ENCODE measurements at places on chromosomes 5 and 9.

- no peak for DNase-seq
These were observed 232.5 kb upstream of the MSX2 start for GRCh38 chr5:174491761-174492350.

DNA sequence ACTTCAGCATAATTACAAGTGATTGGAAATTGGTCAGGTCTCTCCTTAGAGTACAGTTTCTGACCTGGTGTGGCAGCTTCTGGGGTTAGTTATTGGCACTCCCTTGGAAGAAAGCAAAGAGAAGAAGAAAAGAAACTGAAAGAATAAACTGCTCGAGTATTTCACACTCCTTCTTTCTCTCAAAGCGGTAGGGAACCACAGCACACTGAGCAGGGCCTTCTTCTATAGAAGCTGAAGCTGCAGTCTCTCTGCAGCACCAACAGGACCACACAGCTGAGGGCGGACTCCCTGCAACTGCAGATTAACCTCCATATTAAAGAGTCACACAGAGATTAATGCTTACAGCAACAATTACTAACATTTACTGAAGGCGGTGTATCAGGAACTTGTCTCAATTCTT, 152.0 kb downstream of the TRPM6 start:
- DNase-seq, result no peak

DNA sequence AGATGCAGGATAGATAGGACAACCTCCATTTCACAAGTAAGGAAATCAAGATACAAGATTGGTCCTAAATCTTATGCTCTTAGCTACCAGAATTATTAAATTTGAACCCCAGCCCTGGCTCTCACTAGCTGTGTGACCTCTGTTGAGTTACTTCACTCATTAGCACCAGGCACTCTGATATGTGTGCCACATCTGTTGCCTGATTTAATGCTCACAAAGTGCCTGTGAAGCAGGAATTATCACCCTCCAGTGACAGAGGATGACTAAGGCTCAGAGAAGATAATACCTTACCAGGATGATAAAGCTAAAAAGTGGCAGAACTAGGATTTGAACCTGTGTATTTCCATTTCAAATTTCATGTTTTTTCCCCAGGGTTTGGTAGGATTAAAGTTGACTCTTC, 110.0 kb downstream of the PLPPR1 start:
- no peak for DNase-seq

GRCh38 chr5:1472964-1473628, 27.9 kb upstream of the SLC6A3 start:
- no peak for DNase-seq

- no peak for DNase-seq
These were observed 10.8 kb upstream of the NIPAL4 start for GRCh38 chr5:157449011-157449723.

- DNase-seq, result no peak
These were observed 17.3 kb upstream of the ANGPTL2 start for GRCh38 chr9:127139775-127140174.

- DNase-seq, result no peak
These were observed 4.4 kb downstream of the UBAC1 start for GRCh38 chr9:135956802-135957174.

GRCh38 chr9:125763394-125763801, 16.2 kb downstream of the PBX3 start:
- no peak for DNase-seq

- DNase-seq, result no peak
These were observed 159.7 kb downstream of the DOCK2 start for GRCh38 chr5:169796731-169797130.

- DNase-seq, result no peak
These were observed 30.4 kb downstream of the DUSP1 start for GRCh38 chr5:172740428-172741205.

DNA sequence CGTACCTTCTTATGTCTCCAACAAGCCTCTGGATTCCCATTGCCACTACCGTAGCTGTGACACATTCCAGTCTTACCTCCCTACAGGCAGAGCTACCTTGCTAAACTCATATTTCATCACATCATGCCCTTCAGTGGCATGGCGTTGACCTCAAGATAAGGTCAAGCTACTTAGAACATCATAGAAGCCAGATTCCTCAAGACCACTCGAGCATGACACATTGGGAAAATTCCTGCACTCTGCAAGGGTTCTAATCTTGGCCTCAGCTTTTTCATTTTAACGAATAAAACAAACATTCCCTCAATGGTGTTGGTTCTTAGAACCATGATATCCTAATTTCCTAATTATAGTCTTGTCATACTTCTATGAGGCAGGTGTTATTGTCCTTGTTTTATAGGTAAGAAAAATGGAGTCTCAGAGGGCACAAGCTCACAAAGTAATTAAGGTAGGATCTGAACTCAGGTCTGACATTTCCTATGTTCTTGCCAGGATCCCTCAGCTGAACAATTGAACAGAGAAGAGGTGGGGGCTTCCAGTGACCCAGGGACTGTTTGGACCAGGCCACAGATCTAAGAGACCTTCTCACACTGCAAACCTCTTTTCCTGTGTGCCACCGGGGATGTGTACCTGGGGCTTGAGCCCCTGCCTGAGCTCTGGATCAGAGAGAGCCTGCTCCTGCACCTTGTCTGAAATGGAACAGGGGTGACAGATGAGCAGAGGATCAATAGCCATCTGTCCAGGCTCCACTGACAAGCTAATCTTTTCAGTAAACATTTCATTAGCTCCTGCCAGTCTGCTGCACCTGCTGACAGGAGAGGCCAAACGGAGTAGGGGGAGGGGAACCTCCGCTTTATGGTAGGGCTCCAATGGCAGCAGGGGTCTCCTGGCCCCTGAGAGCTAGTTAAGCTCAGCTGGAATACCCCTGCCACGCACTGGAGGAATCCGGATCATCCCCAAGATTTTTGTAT, 49.3 kb downstream of the ALG2 start:
- DNase-seq, result no peak

- no peak for DNase-seq
These were observed 278.8 kb downstream of the ENC1 start for GRCh38 chr5:74361406-74362358.

DNA sequence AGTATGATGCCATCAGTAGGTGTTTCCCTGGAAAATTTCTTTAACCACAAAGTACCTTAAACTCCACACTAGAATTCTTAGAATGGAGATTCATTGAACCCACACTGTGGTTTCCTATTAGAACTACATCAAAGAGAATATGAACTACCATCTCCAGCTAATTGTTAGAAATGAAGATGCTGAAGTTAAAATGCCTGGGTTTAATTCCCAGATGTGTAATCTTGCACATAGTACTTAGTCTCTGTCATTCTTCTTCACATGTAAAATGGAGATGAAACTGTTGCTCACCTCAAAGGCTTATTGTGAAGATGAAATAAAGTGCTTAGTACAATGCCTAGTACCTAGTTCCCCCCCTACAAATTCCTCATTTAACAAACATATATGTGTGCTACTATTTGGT, 303.3 kb upstream of the CCNG1 start:
- no peak for DNase-seq

- no peak for DNase-seq
These were observed 389.1 kb downstream of the ENC1 start for GRCh38 chr5:74251141-74252035.

- no peak for DNase-seq
These were observed 20.5 kb downstream of the SELENOP start for GRCh38 chr5:42791151-42791550.

GRCh38 chr5:113487781-113488644, at the start of gene MCC:
MCC (minus strand) TSS chr5:113488453.
- DNase-seq, result peak; percentile 12

Data from stimulated activated CD8-positive, alpha-beta memory T cell treated with anti-CD3 and anti-CD28 coated beads, Interleukin-7, amount 100 ng/mL, for 4 hours (primary cell).